ENCODE measurements at places on chromosomes 2 and 18.

DNA sequence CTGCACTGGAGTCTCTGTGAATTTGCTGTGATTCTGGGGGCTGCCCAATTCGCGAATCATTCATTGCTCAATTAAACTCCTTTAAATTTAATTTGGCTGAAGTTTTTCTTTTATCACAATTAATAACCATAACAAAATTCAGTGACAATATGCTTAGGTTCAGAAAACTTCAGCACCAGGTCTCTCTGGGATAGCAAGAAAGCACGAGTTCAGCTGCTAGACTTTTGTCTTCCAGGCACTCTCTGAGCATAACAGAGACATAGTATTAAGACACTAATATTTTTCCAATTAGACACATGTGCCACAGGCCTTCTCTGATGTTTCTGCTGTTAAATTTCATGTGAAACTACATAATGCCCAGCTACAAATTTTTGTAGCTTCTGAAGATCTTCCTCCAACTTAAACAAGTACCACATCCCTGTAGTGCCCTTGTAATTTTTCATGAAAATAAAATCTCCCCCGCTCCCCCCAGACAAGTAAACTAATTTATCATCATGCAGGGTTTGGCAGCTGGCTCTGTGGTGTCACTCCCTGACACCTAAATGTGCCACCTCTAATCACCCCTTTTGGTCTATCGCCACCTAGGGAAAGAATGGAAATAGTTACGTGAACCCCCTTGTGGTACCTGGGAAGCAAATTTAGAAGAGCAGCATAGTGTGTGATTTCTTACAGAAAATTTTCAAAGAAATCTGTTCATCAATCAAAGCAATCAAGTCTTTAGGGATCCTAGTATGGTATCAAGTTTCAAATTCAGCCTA lies 94.1 kb downstream of the CSRNP3 start:
- DNase-seq, result no peak

- no peak for DNase-seq
Measured at GRCh38 chr2:152456262-152456661, 121.3 kb downstream of the FMNL2 start.

DNA sequence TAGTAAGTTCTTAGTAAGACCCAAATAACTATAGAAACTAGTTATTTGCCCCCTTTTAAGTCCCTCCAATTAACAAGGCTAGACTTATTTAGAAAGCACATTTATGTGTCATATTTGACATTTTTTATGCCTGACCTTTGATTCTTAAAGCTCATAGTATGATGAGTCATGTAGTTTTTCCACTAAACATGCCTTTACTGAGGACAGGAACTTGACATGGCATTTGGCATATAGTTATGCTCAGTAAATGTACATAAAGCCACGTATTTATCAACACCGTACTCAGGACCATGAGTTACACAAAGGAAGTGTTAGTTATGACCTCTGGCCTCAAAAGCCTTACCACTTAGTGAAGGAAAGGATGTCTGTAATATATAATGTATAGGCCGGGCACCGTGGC lies 78.9 kb downstream of the GNAL start:
- DNase-seq, result no peak

DNA sequence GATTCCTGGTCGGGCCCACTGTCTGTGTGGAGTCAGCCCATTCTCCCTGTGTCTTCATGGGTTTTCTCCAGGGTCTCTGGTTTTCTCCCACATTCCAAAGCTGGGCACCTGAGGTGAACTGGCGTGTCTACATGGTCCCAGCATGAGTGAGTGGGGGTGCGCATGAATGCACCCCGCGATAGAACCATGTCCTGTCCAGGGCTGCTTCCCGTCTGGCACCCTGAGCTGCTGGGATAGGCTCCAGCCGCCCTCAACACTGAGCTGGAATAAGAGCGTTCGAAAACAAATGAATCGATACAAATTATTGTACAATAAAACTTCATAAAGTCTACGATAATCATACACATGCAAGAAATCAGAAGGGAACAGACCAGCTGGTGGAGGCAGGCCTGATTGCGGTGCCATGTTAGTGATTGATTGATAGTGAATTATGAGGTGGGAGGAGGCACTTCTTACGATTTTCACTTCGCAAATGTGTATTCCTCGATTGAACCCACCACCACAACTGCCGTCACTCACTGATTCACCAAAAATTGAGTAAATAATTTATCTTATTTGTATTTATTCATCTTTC lies 186.6 kb downstream of the MGAT5 start:
- DNase-seq, result no peak

GRCh38 chr2:238242731-238243495 lies 3.1 kb upstream of the HES6 start:
- no peak for DNase-seq

DNA sequence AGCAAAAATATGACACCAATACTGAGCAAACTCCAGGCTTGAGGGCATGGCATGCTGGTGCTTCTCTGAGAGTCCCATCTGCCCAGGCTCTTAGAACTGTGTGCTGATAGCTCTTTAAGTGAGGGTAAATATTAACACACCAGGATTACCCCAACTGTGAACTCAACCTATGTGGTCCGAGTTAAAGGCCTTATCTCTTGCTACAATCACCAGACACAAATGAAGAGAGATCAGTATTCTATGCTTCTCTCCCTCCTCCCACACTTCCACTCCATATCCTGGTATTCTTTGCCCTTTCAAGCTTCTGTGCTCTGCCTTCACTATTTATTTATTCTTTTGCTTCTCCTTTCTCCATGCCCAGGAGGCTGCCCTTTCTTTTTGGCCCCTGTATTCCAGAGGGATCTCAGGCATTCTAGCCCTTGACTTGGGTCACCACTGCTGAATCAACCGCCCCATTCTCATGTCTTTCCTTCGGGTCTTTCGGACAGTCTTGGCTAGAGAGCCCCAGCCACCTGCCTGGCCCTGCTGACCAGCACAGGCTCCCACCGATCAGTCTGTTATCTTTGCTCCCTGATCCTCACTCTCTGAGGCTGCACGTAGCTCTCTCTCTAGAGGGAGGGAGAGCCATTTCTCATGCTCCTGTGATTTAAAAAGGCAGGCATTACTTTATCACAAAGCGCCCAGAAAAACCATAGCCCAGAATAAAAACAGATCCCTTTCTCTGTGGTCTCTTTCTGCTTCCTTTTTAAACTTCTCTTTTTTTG lies 17.2 kb upstream of the HK2 start:
- DNase-seq, result no peak

DNA sequence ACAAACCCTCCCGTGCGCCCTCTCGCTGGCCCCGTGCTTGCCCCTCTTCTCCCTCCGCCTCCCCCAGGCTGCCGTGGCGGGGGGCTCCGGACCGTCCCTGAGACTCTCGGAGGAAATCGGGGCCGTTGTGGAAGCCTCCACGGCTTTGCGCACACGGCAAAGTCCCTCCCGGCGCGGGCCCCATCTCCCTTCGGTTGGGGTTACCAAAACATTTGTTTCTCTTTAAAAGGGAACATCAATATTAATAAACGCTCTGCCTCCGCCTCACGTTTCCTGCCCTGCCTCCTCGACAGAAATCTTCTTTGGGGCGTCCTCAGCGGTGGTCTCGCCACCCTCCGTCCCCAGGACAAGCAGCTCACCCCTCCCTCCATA lies 3.8 kb downstream of the PAX3 start:
- no peak for DNase-seq

DNA sequence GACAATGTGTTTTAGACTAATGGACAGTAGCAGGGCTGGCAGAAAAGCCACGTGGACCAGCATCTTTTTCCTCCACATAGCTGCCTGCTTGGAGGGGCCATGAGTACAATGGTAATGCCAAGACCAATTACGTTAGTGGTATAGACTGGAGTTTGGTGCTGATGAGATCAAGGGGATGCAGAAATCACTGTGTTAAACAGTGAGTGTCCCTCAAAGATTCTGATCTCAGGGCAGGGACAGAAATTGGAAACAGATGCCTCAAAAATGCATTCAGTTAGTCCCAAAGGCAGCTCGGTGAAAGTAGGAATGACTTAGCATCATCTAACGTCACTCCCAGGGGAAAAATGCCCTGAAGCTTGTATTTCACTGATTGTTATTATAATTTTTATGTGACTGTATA lies 72.4 kb downstream of the SLC16A14 start:
- DNase-seq, result no peak

- no peak for DNase-seq
Measured at GRCh38 chr2:177579486-177580036, 187.0 kb downstream of the AGPS start.

DNA sequence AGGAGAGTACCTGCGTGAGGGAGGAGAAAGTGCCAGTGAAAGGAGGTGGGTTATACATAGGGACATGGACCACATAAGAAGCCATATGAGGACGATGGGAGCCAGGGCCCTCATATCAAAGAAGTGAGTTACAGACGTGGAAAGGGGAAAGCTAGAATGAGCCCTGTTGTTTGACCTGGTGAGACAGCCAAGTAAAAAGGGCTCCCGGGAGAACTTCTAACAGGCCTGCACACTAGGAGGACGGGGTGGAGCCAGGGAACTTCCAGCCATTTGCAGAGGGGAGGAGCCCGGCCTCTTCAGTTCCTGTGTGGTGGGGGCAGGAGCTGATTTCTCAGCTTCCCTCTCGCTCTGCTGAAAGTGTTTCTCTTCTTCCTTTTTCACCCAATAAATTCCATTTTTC lies 84.1 kb upstream of the SLC66A3 start:
- DNase-seq, result no peak

DNA sequence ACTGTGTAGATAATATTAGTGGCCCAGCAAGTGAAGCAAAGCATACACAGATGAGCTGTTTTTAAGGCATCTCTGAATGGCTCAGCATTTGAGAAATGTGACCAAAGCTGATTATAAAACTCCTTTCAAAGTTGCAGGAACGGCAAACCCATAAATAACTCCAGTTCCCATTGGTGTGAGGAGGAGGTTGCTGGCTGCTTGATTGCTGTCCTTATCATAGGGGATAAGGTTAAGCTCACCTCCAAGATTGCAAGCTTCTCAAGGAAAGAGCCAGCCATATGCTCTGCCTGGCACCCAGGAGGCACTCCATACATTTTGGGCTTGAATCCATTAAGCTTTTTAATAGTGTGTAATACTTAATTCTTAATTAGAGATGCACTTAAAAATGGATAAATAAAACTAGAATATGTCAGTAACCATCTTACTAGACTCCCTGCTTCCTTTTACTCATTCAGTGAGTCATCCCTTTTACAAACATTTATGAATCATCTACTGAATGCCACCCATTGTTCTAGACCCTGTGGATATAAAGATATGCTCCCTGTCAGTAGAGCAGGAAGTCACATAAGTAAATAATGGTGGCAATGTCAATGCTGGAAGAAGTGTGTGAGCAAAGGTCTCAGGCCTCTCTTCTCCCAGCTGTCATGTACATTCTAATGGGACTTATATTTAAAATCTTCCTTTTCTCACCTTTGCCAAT lies 99.3 kb downstream of the SPATS2L start:
- no peak for DNase-seq

- no peak for DNase-seq
Measured at GRCh38 chr2:19209575-19210341, 148.7 kb downstream of the OSR1 start.

All from activated T-cell treated with anti-CD3 and anti-CD28 coated beads, Interleukin-2, amount 50 U/mL, for 1 hour (primary cell).